H9 (cell line): ENCODE measurements at places on chromosomes 16 and 17. TPM values are rescaled to one million over a fixed set of nuclear protein-coding genes. Genes with fewer than 3 reads are reported as not detected.

KRT35 gene
- not detected in 2 replicates for total RNA-seq

VWA3A gene
- total RNA-seq, result not detected in 2 replicates

CLEC19A gene
- total RNA-seq, result 0.20 TPM in 1 of 2 replicates, not detected in the other

DNA sequence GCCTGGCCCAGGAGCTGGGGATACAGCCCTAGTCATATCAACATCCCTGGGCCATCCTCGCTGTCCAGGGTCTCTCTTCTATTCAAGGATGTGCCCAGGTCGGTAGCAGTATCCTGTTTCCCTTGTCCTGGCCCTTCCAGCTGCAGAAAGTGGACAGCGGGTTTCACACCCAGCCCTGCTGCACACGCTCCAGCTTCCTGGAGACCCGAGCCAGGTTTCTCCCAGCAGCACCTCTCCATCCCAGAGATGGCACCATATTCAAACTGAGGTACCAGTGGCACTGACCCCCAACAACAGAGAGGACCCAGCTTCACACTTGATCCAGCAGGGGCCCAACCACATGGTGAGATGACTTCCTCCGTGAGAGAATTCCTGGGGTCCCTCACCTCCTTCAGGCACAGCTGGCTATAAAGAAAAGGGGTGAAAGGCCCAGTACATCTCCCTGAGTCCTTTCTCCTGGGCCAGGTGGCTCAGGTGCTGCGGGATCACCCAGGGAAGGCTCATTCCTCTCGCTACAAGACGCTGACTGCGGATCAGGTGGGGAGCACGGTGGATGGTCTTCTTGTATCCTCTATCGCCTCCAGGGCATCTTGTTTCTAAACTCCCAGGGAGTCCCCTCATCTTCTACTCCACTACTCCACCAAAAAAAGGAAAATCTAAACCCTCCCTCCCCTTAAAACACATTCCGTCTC, 1.4 kb downstream of the CUEDC1 start:
- DNase-seq, result no peak

DNA sequence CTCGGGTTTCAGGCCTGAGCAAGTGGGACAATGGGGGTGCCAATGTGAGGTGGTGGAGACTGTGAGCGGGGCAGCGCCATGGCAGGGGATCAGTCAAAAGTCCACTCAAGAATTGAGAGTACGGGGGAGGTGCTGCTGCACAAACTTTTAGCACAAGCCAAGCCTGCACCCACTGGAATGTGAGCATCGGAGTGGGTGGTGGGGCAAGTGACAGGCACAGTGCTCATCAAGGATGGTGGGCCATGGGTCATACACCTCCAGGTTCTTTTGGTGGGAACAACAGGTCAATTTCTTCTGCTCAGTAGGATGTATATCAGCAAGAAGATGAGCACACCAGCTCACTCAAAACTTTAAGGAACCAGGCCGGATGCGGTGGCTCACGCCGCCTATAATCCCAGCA, 32.4 kb upstream of the PEMT start:
- DNase-seq, result no peak

DNA sequence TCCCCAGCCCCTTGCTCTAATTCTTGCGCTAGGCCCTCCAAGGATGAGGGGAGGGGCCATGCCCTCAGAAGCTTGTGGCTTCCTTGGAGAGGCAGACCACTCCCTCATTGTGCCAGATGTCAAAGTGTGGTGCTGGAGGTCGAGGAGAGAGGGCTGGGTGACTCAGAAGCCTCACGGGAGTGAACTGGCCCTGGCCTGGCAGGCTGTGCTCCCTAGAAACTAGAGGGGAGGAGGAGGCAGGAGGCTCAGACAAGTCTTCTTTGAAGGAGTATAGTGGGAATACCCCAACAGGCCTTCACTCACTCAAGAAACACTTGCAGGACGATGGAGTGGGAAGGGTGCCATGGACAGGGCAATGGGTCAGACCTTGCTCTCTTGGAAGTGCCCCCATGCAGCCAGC, 18.5 kb downstream of the ANKRD40 start:
- peak; percentile 67 for DNase-seq

GRCh38 chr16:50599494-50599893, 51.3 kb downstream of the NKD1 start:
- no peak for DNase-seq
